ENCODE measurements at places on chromosomes 6 and 20. TPM values are rescaled to one million over a fixed set of nuclear protein-coding genes. Genes with fewer than 3 reads are reported as not detected.
A peak's percentile ranks its signal among the peaks of the same experiment; 100 is the strongest.

PGC gene
- not detected for total RNA-seq

RIPOR2 gene
- 7.9 TPM for total RNA-seq

MAP3K7 gene
- total RNA-seq = 20.1 TPM

C6orf163 gene
- total RNA-seq = 0.30 TPM

NKX2-4 gene
- not detected for total RNA-seq

EDN3 gene
- total RNA-seq = 0.62 TPM

CYP24A1 gene
- not detected for total RNA-seq

GRCh38 chr6:53154794-53155193 is 6.2 kb upstream of the GCM1 start:
- no peak for DNase-seq

GRCh38 chr20:44009679-44009992 is 95.0 kb downstream of the TOX2 start:
- DNase-seq = no peak

- DNase-seq = no peak
Observed at GRCh38 chr6:21616005-21616404, 22.5 kb downstream of the SOX4 start.

GRCh38 chr20:12535770-12536169 is 473.0 kb upstream of the SPTLC3 start:
- no peak for DNase-seq

DNA sequence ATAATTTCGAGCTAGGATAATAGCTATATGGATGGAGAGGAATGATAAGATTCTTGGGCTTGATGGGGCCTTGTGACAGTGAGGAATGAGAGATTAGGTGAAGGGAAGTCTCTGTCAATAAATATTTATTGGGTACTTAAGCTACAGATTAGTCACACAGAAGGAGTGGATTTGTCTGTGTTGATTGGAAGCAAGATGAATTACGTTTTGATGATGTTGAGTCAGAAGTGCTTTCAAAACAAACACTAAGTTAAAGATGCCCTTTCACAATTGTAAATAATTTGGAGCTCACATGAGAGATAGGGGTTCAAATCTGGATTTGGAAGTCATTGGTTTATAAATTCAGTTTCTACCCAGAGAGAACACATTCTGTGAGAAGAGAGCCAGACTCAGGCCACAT is 834.2 kb downstream of the KIF16B start:
- no peak for DNase-seq

- DNase-seq = no peak
Observed at GRCh38 chr6:45969026-45969425, 46.6 kb downstream of the CLIC5 start.

GRCh38 chr20:63772781-63773518 is 33.4 kb downstream of the SLC2A4RG start:
- DNase-seq = no peak

- DNase-seq = no peak
Observed at GRCh38 chr6:144477856-144478255, 192.7 kb downstream of the UTRN start.

DNA sequence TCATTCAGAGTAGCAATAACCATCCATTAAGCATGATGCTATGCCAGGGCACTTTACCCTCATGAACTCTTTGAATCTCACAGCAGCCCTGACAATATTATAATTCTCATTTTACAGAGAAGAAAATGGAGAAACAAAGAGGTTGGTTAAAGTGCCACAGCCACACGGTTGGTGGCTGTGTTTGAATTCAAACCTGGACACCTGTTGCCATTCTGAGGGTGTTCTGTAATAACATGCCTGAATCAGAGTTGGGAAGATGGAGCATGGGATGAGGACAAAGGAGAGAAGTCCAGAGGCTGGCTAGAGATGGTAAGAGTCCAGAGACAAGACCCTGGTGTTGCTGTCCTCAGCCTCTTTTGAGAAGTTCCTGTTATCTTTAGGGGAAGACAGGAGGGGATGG is 127.7 kb downstream of the DHX35 start:
- no peak for DNase-seq

GRCh38 chr6:143581835-143582480 is 70.4 kb upstream of the FUCA2 start:
- no peak for DNase-seq

- no peak for DNase-seq
Observed at GRCh38 chr6:71602385-71603007, 283.9 kb upstream of the RIMS1 start.

- no peak for DNase-seq
Observed at GRCh38 chr20:57968120-57968519, 258.3 kb upstream of the PMEPA1 start.

GRCh38 chr20:39111359-39112177 is 149.4 kb downstream of the DHX35 start:
- no peak for DNase-seq

DNA sequence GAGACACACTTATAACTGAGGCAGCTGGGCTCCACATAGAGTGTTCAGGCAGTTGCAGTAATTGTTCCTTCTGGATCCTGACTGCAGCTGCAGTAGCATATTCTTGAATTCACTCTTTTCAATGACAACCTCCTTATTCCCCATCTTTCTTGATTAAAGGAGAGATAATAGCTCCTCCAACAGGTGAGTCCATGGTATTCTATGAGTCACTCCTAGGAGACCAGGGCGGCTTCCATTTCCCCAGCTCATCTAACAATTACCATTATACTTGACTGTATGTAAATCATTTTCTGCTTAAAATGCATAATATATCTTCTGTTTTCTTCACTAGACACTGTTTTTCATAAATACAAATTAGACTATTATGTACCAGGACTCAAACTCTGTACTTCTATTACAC is 62.4 kb downstream of the TENT5A start:
- no peak for DNase-seq

- peak; percentile 62 for DNase-seq
Observed at GRCh38 chr6:63527658-63528514, 44.4 kb upstream of the LOC128125822 start.

DNA sequence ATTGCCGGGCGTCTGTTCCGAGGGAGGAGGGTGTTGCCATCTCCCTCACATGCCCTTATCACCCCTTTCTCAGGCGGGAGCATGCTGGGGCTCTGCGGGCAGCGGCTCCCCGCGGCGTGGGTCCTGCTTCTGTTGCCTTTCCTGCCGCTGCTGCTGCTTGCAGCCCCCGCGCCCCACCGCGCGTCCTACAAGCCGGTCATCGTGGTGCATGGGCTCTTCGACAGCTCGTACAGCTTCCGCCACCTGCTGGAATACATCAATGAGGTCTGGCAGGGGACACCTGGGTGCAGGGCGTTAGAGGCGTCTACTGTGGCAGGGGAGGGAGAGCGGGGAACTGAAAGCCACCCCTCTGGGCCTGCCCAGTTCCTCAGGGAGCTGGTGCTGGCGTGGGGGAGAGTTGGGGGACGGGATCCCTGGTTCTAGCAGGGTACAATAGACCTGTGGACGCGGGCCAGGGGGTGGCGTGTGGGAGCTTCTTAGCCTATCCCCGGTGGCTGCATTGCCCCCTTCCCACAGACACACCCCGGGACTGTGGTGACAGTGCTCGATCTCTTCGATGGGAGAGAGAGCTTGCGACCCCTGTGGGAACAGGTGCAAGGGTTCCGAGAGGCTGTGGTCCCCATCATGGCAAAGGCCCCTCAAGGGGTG is 697 bp downstream of the PPT2 start:
- peak; percentile 83 for DNase-seq

GRCh38 chr20:5072756-5073659 is 46.8 kb downstream of the PCNA start:
- peak; percentile 85 for DNase-seq

- DNase-seq = no peak
Observed at GRCh38 chr6:5142915-5143314, 57.8 kb downstream of the PPP1R3G start.

DNA sequence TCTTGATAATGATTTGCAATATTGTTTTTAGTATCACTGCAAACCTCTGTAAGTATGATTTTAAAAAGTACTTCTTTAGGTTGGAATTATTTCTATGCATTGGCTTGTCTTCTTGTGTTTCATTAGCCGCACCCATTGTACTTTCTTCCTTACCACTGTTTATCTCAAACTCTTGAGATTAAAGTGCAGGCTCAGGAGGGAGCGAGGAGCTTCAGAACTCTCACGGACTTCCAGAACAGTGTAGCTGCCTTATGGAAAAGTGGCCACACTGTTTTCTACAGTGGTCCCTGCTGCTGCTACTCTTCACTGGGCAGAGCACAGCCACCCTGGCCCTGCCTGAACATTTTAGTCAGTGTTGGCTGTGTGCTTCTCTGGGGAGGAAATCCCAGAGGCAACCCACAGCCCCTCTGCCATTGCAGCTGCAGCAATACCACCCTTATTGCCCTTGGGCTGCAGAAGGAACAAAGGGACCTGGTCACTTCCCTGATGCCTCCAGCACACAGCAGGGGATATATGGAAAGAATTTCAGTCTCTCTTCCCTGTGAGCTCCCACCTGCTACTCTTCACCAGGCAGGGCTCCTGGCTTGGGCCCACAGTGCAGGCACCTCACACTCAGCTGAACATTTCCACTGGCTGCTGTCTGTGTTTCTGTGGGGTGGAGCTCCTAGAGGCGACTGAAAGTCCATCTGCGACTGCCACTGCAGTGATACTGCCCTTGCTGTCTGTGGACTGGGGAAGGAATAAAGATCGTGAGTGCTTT is 91.7 kb upstream of the MAP3K4 start:
- no peak for DNase-seq

- DNase-seq = no peak
Observed at GRCh38 chr20:53736122-53736756, 142.6 kb upstream of the ZNF217 start.

DNA sequence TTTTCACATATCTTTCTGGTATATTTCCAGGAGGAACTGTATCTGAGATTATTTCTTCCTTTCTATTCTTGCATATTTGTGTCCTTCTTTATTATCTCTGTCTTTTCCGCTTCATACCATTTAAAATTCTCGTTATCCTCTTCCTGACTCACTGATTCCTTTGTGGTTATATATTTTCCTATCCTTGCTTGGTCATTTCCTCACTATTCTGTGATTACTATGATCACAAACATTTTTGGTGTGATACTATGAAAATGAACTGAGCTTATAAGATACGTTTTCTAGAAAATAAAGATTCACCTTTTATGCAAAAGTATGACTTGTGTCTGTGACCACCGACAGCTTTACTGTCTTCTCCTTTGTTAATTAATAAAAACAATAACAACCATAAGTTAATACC is 26.5 kb upstream of the MYCT1 start:
- no peak for DNase-seq

All from psoas muscle (tissue), 8 donors.